ENCODE measurements at places on chromosomes 7 and 10. TPM values are rescaled to one million over a fixed set of nuclear protein-coding genes. Genes with fewer than 3 reads are reported as not detected.

The TRIM4 gene
- 40.1 TPM for total RNA-seq

The ZNF488 gene
- 1.1 TPM for total RNA-seq

The OR2A7 gene
- 1.7 TPM for total RNA-seq

The PRKG1 gene
- total RNA-seq: 0.24 TPM

The LRIT1 gene
- total RNA-seq: not detected

The AKR1D1 gene
- not detected for total RNA-seq

The KIAA1217 gene
- 7.7 TPM for total RNA-seq

The ADRA2A gene
- total RNA-seq: not detected

The TBC1D12 gene
- 11.6 TPM for total RNA-seq

The CDK14 gene
- total RNA-seq: 10.4 TPM

The FAM237B gene
- not detected for total RNA-seq

The FGFBP3 gene
- total RNA-seq: not detected

The CYP3A5 gene
- 2.8 TPM for total RNA-seq

The NKX2-3 gene
- total RNA-seq: not detected

The SEMA3D gene
- total RNA-seq: not detected

The GCK gene
- total RNA-seq: 0.21 TPM

The IDI2 gene
- total RNA-seq: not detected

The BMS1 gene
- 18.1 TPM for total RNA-seq

The SPDYE2 gene
- not detected for total RNA-seq

The TCF7L2 gene
- total RNA-seq: 1.7 TPM

The NPC1L1 gene
- not detected for total RNA-seq

The MAPK8 gene
- 50.8 TPM for total RNA-seq

The ZNF503 gene
- 4.8 TPM for total RNA-seq

The HERC4 gene
- 35.6 TPM for total RNA-seq

The MAT1A gene
- total RNA-seq: under 0.01 TPM

The ADAM12 gene
- total RNA-seq: not detected

The PKD2L1 gene
- total RNA-seq: not detected

The DDC gene
- total RNA-seq: not detected

The FAM149B1 gene
- total RNA-seq: 11.7 TPM
